ENCODE measurements at places on chromosomes 13 and 19. TPM values are rescaled to one million over a fixed set of nuclear protein-coding genes. Genes with fewer than 3 reads are reported as not detected.

Gene PGLYRP2
- not detected for total RNA-seq

Gene ZNF541
- total RNA-seq, result 0.27 TPM

Gene ZNF582
- total RNA-seq, result 2.3 TPM

Gene KLK4
- not detected for total RNA-seq

Gene KLK7
- not detected for total RNA-seq

Gene ZNF709
- total RNA-seq, result 3.6 TPM

Gene GAPDHS
- not detected for total RNA-seq
